ENCODE measurements at places on chromosomes 4 and X.

DNA sequence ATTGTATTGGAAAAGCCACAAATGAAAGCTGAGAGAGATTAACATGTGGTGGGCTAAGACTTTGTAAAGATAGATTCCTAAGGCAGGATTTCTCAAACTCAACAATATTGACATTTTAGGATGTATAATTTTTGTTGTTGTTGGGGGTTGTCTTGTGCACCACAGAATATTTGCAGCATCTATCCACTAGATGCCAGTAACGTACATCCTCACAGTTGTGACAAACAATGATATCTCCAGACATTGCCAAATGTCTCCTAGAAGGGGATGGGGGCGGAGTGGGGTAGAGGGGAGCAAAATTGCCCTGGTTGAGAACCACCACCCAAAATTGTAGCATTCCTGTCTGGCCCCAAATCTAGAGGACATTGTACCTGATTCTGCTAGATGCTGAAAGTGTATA, 14.7 kb upstream of the CBR4 start:
- DNase-seq, result peak; percentile 49

- DNase-seq, result no peak
Observed at GRCh38 chrX:100674705-100675104, 30.7 kb downstream of the SRPX2 start.

GRCh38 chrX:96841325-96841724, 42.4 kb upstream of the RPA4 start:
- DNase-seq, result no peak

- no peak for DNase-seq
Observed at GRCh38 chr4:76858319-76858718, 39.6 kb downstream of the SOWAHB start.

DNA sequence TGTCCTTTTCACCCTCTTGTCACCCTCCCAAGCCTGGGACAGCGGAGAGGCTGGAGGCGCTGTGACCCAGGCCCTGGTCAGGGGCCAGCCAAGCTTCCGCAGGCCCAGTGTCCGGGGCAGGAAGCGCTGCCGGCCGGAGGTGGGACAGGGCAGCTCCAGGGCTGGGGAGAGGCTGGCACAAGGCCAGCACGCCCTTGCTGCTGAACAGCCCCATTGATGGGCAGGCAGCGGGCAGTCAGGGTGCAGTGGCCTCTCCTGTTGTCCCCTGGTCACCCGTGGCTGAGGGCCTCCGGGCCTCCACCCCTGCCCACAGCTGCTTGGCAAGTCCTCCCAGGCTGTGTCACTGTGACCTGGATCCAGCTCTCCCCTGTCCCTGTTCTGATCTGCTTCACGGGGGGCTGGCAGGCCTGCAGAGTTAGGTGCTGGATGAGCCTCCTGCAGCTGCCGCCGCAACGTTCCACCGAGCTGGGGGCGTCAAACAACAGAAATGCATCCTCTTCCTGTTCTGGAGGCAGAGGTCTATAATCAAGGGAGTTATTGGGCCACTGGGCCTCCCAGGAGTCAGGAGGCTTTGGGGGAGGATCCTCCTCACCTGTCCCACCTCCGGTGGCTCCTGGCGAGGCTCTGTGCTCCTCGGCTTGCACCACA, 107.9 kb downstream of the PSAPL1 start:
- DNase-seq, result no peak

DNA sequence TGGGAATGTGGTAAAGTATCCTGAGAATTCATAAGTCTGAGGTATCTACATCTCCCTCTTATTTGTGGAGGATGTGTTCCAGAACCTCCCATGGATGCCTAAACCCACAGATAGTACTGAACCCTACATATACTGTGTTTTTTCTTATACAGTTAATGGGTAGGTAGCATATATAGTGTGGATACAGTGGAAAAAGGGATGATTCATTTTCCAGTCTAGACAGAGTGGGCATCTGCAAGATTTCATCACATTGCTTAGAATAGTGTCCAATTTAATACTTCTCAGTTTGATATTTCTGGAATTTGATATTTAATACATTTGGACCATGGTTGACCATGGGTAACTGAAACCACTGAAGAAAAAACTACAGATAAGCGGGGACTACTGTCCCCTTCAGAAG, 155.0 kb upstream of the ANKRD50 start:
- DNase-seq, result no peak

GRCh38 chrX:134752981-134753717, 94.9 kb upstream of the PLAC1 start:
- DNase-seq, result no peak

DNA sequence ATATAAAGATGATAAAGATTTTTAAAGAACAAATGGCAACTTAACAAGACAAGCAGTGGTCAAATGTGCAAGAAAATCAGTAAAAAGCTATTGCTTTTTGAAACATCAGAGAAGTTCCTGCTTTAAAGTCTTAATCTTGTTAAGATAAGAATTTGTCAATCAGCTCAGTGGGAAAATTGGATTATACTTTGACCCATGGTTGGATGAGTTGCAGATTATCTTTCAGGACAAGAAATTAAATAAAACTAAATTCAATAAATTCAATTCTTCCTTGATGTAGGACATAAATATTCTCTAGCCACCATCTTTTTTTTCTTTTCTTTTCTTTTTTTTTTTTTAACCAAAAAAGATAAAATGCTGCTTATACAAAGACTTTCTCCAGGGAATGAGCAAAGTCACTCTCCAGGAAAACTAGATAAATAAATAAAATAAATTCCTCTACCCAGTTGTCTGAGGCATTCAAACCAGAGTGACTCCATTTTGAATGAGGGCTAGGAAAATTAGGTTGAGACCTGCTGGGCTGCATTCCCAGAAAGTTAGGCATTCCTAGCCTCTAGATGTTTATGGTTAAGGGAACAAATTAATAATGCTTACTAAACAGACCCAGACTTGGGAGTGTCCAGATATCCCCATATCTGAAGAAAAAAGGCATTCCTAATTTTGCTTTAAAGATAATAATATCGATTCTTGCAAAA, 211.2 kb downstream of the SNCA start:
- no peak for DNase-seq

GRCh38 chrX:75071334-75071733, 84.7 kb downstream of the ABCB7 start:
- DNase-seq, result no peak

GRCh38 chr4:101065346-101065745, 282.0 kb downstream of the PPP3CA start:
- no peak for DNase-seq

GRCh38 chr4:167985565-167985964, 106.8 kb upstream of the ANXA10 start:
- DNase-seq, result no peak

- DNase-seq, result no peak
Observed at GRCh38 chr4:59127743-59128142, 2017.6 kb upstream of the IGFBP7 start.

GRCh38 chr4:153243468-153243867, 39.2 kb downstream of the TRIM2 start:
- no peak for DNase-seq

All from neural progenitor cell (in vitro differentiated cells).